Left kidney (tissue), 8 donors: ENCODE measurements at places on chromosomes 1 and 21.

GRCh38 chr1:89942825-89943658, 51.9 kb upstream of the ZNF326 start:
- DNase-seq, result no peak

DNA sequence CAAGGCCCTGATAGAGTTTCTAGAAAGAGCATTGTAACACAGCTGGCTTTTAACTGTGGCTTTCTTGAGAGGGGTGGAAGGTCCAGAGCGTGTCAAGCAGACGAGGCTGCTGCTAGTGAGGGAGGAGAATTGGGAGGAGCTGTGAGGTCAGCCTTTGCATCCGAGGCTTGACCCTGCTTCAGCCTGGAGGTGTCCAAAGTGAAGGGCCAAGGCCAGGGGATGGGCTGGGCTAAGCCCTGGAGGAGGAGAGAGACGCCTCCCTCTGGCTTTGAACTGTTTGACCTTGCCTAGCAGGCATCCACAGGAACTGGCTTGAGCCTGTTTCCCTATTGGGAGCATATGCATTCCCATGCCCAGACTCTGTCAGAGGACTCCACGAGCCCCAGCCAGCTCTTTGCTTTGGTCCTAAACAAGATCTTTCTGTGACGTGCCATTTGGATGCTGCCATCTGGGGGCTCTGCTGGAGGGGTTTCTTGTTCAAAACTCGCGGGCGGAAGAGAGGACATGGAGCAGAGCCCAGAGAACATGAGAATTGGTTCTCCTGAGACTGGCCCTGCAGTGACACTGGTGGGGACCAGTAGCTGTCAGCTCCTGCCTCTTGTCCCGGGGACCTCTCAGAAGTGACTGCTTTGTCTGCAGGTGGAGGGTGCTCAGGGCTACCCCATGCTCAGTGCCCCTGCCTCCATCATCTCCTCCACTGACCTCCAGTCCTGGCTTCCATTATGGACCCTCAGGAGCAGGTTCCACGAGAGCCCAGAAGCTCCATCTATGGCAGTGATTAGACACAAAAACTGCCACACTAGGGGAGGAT, 5.5 kb downstream of the ACTRT2 start:
- no peak for DNase-seq

DNA sequence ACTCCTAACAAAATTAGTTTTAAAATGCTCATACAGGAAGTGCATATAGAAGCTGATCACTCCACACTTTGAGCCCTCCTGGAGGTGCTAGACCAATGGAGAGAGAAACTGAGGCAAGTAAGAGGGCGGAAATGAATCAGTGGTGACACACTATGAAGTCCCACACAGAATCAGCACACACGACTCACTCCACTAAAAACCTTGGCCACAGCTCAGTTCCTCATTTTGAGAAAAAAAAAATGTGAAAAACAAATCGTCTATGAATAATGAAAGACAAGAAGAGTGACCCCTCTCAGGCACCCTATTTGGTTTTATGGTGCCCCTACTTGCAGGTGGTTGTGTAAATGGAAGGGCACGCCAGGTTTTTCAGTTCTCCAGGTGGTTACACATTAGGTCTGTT, 675.1 kb upstream of the BRINP3 start:
- DNase-seq, result no peak

DNA sequence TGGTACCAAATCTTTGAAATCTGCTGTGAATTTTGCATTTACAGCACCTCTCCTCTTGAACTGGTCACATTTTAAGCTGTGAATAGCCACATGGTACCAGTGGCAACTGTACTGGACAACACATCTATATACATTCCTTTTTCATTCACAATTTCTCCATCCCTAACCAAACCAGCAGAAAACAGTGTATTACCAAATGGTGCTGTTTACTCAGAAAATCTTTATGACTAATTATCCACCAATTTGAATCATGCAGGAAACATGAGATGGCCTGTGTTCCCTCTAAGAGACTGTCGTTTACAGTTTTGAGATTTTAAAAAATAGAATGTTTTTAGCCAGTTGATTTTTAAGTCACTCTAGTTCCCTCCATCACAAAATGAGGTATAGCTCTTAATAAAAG, 17.6 kb upstream of the CCT8 start:
- no peak for DNase-seq
